ENCODE measurements at places on chromosomes 3 and 15. TPM values are rescaled to one million over a fixed set of nuclear protein-coding genes. Genes with fewer than 3 reads are reported as not detected.

CYP1A1 gene
- total RNA-seq, result 0.92 TPM

NR2F2 gene
- total RNA-seq, result 14.1 TPM

GRCh38 chr3:31367518-31367917 lies 165.2 kb upstream of the STT3B start:
- DNase-seq, result no peak

DNA sequence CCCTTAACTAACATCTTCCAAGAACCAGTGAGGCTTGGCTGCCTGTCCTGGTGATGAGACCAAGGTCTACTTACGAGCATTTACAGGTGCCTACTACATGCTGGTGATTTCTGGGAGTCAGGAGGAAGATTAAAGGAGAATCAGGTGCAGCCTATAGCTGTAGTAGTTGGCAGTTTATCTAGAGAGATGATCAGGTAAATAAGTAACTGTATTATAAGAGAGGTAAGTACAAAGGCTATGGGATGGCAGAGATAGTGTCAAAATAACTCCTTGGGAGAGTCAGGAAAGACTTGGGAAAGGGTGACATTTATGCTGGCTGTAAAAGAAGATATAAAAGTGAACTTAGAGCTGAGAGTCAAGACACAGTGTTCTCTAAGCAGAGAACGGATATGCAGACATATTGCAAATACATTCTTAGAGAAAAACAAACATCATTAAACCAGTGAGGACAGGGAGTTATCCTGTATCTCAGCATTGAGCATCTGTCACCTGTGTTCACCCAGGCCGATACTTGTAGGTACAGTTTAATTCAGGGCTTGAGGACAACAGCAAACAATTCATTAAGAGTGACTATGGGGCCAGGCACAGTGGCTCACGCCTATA lies 49.7 kb upstream of the ACP3 start:
- no peak for DNase-seq

DNA sequence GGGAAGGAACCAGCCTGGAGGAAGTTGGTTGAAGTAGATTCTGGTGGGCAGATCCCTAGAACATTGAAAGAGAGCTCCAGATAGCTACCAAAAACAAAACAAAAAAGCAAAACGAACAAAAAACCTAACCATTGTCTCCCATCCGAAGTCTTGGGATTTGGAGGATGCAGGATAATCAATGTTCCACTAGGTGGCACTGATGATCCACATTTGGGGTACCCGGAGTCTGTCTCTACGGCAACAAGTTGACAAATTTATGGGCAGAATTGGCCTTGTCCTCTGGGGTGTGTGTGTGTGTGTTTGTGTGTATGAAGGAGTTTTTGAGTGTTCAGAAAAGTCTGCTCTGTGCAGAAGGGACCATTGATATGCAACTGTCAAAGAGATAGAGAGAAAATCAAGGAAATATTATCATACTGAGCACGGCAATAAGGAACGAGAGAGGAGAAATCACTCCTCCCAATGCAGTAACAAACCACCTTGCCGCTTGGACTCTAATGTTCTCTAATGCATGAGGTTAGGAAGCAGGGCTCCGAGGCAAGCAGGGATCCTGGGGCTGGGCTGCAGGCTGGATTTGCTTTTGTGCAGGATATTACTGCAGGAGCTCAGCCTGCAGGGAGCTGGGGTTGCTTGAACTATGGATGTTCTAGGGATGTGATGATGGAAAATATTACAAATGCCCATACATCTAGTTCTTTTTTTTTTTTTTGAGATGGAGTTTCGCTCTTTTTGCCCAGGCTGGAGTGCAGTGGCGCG lies 59.8 kb upstream of the KLHL25 start:
- DNase-seq, result peak; percentile 37

DNA sequence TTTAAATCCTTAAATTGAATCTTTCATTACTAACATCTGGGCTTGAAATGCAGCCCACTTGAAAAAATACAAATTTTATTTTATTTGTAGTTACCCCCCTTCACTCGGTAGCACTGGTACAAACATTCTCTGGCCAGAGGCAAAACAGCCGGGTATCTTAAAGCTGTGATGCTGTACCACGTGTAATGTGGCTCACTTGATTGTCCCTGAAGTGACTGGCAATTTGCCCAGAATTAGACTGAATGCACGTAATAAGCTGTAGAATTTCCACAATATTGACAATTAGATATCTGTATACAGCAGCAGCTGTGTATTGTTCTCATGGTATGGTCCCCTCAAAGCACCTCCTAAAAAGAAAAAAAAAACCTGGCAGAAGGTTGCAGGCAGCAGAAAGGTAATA lies 192.8 kb upstream of the TBC1D5 start:
- DNase-seq, result no peak

DNA sequence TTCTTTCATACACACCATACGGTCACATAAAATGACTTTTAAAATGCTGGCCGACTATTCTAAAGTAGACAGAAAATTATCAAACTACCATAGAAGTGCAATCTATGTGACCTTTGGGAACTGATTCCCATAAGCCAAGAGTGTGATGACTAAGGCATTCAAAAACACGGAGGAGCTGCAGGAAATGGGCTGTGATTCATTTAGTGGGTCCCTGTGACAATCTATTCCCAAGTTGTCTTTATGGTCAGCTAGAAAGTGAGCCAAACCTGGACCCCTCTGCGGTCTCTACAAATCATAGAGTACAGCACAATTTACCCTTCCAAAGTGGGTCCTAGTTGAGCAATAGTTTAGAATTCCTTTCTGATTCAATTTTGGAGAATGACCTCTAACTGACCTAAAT lies 251.5 kb upstream of the CBLB start:
- peak; percentile 62 for DNase-seq

DNA sequence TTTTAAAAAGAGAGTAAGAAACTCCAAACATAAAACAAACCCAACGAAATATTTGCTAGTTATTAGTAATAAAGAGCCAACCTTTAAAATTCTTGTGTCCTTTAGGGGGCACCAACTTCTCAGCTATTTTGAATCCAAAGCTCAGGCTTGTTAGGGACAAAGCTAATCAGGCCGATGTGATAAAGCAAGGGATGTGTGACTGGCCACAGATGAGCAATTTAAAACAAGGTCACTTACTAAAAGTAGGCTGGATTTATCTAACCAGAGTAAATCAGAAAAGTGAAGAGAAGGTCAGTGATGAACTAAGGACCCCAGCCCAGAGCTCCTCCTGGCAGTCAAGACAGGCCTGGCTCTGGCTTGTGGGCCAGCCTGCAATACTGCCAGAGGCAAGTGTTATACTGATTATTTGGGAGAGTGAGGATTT lies 108.5 kb downstream of the CYP19A1 start:
- DNase-seq, result peak; percentile 27

GRCh38 chr3:13869761-13870343 lies 10.0 kb downstream of the WNT7A start:
- no peak for DNase-seq

DNA sequence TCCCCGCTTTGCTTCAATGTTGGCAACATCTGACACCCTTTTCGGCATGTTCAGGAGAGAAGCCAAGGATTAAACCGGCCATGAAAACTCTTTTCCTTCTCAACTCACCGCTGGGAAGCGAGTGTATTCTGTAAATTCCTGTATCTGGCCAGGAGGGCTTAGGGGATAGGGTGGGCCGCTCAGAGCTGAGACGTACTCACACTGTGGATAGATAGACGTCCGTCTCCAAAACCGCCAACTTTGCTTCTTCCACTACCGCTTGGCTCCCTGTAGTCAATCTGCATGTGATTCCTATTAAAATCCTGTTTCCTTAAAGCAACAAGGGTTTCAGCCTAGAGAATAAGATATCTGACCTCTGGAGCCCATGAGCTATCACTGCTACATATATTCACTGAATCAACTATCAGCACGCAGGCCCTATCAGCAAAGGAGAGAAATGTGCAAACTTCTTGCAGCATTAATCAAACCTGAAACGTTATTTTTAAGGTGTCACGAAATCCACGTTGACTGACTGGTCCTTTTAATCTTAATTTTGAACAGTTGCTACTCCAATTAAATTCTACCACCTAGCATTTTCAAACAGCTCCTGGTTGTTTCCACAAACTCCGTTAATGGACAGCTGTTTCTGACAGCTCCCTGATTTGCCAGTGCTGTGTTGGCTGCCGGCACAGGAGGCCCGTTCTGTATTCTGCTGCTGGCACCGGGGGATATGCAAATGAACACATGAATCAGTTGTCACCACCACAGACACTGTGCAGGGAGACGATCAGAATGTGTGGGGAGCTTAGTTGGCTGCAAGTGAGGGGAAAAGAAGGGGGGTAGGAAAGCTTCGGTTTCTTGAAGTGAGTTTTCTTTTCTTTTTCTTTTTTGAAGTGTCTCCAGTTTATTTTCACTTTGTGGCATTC lies 438.9 kb upstream of the ARRDC4 start:
- peak; percentile 60 for DNase-seq
